ENCODE measurements at places on chromosomes 12 and 14. TPM values are rescaled to one million over a fixed set of nuclear protein-coding genes. Genes with fewer than 3 reads are reported as not detected.

GRCh38 chr14:92610849-92611271, 97.3 kb downstream of the RIN3 start:
- no peak for DNase-seq

DNA sequence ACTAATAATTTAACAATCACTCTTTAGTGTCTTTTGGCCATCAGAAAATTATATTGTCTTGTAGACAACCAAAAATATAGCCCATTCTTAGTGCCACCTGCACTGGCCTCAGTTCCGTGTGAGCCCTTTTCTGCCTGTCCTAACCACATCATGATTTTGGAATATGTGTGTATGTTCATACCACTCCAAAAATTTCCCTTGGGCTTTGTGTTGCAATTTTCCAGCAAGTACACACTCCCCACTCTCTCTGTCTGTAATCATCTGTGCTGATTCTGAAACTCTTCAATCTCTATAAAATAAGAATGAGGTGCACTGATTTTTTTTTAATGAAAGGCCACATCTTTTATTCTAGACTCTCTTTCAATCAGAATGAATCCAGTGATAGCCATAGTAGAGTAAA, 196.0 kb downstream of the PIK3C2G start:
- no peak for DNase-seq

DNA sequence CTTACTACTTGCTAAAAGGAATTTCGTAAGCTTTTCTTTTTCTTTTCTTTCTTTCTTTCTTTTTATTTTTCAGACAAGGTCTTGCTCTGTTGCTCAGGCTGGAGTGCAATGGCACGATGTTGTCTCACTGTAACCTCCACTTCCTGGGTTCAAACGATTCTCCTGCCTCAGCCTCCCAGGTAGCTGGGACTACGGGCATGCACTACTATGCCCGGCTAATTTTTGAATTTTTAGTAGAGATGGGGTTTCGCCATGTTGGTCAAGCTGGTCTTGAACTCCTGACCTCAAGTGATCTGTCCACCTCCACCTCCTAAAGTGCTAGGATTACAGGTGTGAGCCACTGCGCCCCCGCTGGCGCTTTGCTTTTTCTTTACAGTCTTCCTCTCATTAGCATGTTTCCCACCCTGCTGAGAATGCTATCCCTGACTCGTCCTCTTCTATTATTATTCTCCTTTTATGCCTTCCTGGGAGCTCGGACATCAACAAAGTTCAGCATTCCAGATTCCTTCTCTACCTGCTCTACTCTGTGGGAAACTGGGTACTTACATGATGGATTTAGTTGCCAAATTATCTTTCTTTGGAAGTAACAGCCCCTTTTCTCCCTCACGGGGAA, 3.1 kb downstream of the MTHFD1 start:
- no peak for DNase-seq

GRCh38 chr12:571795-572531, 91.3 kb downstream of the NINJ2 start:
- no peak for DNase-seq

DNA sequence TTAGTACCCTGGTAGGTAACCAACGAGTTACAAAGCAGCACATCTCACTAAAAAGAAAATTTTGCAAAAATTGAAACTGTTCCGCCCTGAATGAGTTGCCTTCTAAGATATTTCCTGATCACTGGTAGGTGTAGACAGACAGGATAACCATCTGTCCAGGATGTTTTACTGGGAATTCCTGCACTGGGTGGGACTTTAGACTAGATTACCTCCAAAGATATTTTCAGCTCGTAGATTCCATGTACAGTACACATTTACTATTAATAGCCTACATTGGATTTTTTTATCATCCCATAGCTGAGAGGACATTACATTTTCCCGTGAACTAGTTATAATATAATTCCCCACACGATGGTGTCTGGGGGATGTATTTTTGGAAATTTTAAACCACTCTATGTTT, 139.6 kb downstream of the DYRK2 start:
- DNase-seq, result no peak

- no peak for DNase-seq
Observed at GRCh38 chr12:59452259-59452658, 143.6 kb upstream of the SLC16A7 start.

DNA sequence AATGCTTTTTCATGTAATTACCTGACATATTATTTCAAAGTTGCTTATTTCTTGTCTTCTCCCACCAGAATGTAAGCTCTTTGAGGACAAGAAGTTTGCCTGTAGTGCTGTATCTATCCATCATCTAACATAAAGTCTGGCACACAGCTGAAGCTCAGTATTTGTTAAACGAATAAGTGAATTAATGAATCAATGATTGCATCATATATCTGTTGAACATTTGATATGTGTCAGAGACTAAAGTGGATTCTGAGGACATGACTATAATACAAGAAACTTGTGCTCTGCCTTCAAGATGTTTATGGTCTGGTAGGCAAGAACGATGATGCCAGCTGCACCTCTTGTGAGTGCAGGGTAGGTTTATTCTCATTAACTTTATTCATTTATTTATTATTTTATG, 115.4 kb upstream of the SCAF11 start:
- no peak for DNase-seq

- no peak for DNase-seq
Observed at GRCh38 chr12:5522432-5523335, 90.8 kb downstream of the NTF3 start.

The PRB2 gene
- not detected for total RNA-seq

The DLGAP5 gene
- 84.0 TPM for total RNA-seq

The KCNJ8 gene
- total RNA-seq, result not detected

The CLEC2D gene
- total RNA-seq, result 240 TPM

The KERA gene
- not detected for total RNA-seq

The LHX5 gene
- total RNA-seq, result not detected

All from activated CD8-positive, alpha-beta T cell treated with anti-CD3 and anti-CD28 coated beads for 36 hours (primary cell).